ENCODE measurements at places on chromosomes 16 and 17.

- DNase-seq, result no peak
Measured at GRCh38 chr17:9658593-9659211, 13.4 kb downstream of the USP43 start.

DNA sequence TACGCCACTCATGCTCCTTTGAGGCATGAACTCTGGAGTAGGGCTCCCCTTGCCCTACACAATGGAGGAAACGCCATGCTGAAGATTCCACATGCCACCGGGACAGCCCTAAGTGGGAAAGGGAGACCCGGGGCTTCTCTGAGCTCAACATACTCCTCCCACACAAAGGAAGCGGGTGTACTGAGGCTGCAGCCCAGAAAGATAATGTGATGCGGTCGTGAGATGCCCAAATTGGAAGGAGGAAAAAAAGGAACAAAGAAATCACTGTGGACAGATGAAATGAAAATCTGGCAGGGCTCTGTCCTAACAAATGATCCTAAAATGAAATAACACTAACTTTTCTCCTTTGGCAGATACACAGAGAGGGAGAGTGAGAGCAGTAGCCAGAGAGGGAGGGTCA is 182.1 kb downstream of the ZFHX3 start:
- no peak for DNase-seq

- no peak for DNase-seq
Measured at GRCh38 chr17:17888821-17889220, 52.0 kb upstream of the SREBF1 start.

DNA sequence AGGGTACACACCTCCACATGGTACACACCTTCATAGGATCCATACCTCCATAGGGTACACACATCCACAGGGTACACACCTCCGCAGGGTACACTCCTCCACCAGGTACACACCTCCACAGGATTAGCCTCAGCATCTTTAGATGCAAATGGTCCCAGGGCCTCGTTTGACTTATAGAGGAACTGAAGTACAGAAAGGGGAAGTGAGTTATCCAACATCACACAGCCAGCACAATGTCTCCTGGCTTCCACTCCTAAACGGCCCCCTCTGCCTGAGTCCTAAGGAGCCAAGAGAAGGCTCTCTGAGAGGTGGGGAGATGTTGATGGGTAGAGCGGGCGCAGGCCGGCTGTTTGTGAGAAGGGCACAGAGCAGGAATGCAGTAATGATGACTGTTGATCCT is 12.0 kb downstream of the FOXN1 start:
- DNase-seq, result no peak

DNA sequence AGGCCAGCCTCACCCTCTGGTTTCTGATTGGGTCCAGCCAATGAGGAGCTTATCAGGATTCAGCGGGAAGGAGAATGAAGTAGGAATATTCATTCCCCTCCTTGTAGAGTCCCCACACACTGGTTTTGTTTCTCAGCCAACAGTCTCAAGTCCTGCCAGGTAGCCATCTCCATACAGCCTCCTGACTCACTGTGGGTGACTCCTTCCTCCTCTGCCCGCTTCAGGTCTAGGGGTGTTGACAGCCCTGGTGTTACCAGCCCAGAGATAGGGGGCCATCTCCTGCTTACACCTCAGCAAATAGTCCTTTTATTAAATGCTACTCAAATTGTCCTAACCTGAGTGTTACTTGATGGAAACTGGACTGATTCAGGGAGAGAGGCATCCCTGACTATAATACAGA is 4.0 kb upstream of the MFAP4 start:
- DNase-seq, result no peak
